ENCODE measurements at places on chromosomes 7 and 10. TPM values are rescaled to one million over a fixed set of nuclear protein-coding genes. Genes with fewer than 3 reads are reported as not detected.

DNA sequence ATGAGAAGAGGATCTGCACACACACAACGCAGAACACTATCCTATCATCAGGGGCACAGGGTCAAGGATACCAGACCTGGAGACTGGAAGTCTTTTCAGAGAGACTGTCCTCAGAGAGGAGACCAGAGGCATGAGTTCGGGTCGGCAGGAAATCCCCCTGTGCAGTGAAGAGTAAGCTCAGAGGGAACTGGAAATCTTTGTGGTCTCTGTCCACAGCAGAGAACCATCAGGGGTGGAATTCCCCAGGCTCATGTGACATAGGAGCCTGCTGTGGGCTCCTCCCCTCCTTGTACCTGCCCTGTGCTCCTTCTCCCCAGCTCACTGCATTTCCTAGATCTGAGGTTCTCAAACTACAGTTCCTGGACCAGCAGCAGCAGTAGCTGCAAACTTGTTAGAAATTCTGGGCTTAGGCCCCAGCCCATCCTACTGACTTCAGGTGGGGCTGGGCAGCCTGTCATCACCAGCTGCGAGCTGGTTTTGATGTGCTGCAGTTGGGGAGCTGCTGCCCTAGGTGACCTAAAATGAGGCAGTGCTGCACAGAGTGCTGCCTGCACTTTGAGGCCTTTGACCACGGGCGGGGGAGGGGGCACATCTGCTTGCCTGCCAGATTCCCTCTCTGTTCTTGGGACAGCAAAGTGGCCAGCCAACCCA is 2.4 kb downstream of the ZMIZ2 start:
- peak; percentile 20 for DNase-seq

PLEKHS1 gene
- total RNA-seq, result 0.84 TPM

GLI3 gene
- 10.0 TPM for total RNA-seq

KIAA1217 gene
- 8.2 TPM for total RNA-seq

HOXA9 gene
- total RNA-seq, result not detected

GIMAP5 gene
- total RNA-seq, result not detected

ABCB4 gene
- total RNA-seq, result 0.60 TPM

DNA sequence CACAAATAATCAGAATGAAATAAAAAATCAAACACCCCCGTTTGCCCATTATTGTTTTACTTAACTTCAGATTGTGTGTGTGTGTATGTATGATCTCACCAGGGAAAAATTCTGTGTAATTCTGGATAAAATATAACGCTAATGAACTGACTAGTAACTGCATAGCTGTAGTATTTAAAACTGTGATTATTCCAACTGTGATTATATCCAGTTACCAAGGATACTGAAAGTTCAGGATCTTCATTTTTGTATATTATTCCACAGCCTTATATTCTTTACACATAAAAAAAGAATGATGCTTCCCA is 2.9 kb downstream of the TWIST1 start:
- DNase-seq, result peak; percentile 17

DNA sequence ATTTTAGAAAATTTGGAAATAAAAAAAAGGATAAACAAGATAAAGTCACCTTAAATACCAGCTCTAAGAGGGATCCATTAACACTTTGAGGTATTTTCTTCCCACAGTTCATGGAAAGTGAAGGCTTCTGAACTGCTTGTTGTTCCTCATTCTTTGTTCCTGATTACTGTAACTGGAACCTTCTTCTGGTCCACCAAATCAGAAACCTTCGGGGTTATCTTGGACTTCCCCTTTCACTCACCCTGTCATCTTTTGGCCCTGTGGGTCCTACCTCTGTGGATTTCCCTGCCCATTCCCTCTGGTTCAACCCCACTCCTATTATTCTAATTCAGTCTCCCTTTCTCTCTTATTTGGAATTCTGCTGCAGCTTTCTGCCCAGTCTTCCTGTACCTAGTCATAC is 116.5 kb upstream of the PRPS1L1 start:
- DNase-seq, result no peak

ADIRF gene
- 0.49 TPM for total RNA-seq

SUGCT gene
- total RNA-seq, result 12.4 TPM

GRCh38 chr7:20503278-20503950 is 112.1 kb upstream of the ABCB5 start:
- no peak for DNase-seq

SPDYE3 gene
- not detected for total RNA-seq

DNA sequence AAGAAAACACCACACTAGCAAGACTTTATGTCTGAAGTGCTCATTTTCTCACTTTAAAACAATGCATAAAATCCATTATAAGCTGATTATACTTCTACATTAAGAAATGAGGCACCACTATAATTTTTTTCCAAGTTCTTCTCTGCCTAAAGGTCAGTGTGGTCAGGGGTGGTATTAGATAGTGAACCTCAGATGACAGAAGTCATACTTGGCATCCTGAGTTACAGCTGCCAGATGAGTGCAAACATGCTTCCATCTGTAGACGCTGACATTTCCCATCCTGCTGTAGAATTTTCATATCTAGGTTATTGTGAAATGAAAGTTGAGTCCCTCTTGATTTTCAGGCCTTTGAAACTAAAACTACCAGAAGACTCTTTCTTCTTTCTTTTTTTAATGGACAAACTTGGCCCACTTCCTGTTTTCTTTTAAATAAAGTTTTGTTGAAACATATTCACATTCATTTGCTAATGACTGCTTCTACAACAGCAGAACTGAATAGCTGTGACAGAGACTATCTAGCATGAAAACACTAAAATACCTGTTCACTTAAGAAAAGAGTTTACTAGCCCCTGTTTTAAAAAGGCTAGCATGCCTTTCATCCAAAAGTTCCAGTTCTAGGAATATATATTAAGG is 900.8 kb downstream of the XPNPEP1 start:
- DNase-seq, result no peak

CUZD1 gene
- 0.48 TPM for total RNA-seq

ZNF479 gene
- total RNA-seq, result not detected

DNA sequence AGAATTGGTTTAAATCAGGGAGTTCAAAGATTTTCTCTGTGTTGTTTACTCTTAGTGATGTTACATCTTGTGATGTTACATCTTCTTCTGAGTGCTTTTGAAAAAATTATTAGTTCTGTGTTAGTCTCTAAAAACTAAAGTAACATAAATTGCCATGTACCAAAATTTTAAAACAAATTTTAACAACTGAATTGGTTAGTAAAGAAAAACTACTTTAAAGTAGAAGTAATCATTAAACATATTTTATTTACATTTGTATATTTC is 5.2 kb upstream of the IGF2BP3 start:
- DNase-seq, result no peak

- DNase-seq, result no peak
These were observed 113.9 kb upstream of the FAM171A1 start for GRCh38 chr10:15485027-15485426.

HOXA2 gene
- 0.84 TPM for total RNA-seq

- no peak for DNase-seq
These were observed 351.4 kb downstream of the ABCA13 start for GRCh38 chr7:48522692-48523091.

DNA sequence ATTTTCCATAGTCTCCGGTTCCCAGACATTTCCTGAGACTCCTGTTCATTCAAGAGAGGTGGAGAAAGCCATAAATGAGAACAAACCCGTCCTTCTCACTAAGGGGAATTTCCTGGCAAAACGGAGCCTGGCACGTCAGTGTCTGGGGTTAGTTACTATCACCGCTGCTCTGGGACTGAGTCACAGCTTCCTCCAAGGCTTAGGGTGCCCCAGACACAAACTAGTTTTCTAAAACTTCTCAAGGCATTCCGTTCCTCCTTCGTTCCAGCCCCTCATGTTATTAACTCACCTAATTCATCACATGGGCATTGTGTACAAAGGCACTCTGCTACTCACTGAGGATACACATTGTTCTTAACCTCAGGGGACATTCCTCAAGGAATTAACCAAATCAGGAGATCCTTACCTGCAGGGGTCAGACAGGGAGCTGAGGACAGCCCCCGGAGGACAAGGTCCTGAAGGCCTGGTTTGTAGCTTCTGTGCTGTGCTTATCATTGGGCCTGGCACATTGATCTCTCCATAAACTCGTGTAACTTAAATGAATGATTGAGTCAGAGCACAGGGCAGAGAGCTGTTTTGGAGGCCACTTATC is 103.0 kb upstream of the KLF6 start:
- DNase-seq, result peak; percentile 90

DNA sequence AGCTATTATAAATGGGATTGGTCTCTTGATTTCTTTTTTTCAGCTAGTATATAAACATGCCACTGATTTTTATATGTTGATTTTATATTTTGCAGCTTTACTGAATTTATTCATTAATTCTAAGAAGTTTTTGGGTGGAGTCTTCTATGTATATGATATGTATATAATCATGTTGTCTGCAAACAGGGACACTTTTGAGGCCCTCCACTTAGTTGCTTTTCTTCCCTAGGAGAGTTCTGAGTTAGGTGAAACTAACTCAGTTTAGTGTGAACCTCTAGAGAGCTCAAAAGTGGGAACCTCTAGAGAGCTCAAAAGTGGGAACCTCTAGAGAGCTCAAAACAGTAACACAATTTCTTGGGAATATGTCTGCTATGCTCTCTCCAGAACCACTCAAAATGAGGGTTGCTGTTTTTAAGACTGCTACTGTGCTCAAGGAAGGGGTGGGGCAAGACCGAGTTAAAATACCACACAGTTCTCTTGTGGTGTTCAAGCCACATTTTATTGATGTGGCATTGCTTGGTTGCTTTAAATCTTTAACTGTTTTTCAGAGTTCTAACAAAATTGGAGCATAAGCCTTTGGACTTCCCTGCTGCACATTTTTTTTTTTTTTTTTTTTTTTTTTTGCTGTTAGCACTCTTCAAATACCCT is 13.2 kb downstream of the CCDC7 start:
- no peak for DNase-seq

DNA sequence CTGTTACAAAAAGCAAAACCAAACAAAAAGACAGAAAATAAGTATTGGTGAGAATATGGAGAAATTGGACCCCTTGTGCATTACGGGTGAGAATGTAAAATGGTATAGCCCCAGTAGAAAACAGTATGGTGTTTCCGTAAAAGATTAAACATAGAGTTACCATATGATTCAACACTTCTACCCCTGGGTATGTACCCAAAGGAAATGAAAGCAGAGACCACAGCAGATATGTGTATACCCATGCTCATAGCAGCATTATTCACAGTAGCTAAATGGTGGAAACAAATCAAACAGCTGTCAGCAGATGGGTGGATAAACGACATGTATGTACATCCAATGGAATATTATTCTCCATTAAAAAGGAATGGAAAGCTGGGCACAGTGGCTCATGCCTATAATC is 42.4 kb downstream of the STARD3NL start:
- DNase-seq, result no peak

- DNase-seq, result no peak
These were observed 116.4 kb downstream of the ITGB8 start for GRCh38 chr7:20447021-20447650.

TWIST1 gene
- total RNA-seq, result 32.0 TPM

GRCh38 chr10:58152673-58153263 is 114.9 kb downstream of the IPMK start:
- peak; percentile 69 for DNase-seq

GRCh38 chr10:110944792-110945396 is 25.5 kb downstream of the SHOC2 start:
- no peak for DNase-seq

CFAP70 gene
- total RNA-seq, result not detected

SORCS3 gene
- total RNA-seq, result not detected

GRCh38 chr7:8213381-8213780 is 48.6 kb downstream of the ICA1 start:
- DNase-seq, result no peak

CALML5 gene
- total RNA-seq, result not detected

DGKB gene
- not detected for total RNA-seq

DNA2 gene
- total RNA-seq, result 15.6 TPM

DNA sequence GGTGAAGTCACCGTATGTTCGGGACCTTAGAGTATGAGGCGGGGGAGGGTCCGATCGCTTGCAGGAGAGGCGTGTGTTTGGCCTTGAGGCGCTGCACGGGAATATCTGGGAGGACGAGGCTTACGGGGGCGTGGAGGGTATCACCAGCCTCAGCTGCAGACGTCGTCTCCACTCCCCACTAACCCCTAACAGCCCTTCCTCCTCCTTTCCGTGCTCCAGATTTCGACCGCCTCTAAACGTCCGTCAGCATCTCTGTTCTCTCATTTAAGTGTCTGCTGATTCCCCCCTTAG is 23.5 kb upstream of the ZNF12 start:
- no peak for DNase-seq

CYP26A1 gene
- total RNA-seq, result not detected

DNA sequence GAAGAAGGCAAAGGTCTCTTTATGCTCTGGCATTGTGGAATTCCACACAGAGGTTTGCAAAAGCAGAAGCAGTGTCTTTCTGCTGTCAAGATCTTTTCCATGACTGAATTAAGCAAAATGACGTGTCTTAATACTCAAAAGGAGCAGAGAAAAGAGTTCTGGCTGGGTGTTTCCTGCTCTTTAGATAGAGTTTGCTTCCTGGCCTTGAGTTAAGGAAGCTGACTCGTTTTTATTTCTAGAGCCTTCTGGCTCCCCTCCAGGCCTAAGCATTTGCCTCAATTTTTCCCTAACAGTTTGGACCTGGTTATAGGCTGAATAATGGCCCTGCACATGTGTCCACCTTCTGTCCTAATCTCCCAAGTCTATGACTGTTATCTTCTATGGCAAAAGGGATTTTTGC is 21.6 kb downstream of the TAS2R41 start:
- no peak for DNase-seq

GRCh38 chr7:45978010-45978681 is 57.1 kb upstream of the IGFBP3 start:
- peak; percentile 98 for DNase-seq

MINPP1 gene
- total RNA-seq, result 36.6 TPM

LIPM gene
- total RNA-seq, result not detected

GRCh38 chr10:107971411-107971810 is 806.9 kb upstream of the SORCS1 start:
- DNase-seq, result peak; percentile 66

RADIL gene
- total RNA-seq, result not detected

DNA sequence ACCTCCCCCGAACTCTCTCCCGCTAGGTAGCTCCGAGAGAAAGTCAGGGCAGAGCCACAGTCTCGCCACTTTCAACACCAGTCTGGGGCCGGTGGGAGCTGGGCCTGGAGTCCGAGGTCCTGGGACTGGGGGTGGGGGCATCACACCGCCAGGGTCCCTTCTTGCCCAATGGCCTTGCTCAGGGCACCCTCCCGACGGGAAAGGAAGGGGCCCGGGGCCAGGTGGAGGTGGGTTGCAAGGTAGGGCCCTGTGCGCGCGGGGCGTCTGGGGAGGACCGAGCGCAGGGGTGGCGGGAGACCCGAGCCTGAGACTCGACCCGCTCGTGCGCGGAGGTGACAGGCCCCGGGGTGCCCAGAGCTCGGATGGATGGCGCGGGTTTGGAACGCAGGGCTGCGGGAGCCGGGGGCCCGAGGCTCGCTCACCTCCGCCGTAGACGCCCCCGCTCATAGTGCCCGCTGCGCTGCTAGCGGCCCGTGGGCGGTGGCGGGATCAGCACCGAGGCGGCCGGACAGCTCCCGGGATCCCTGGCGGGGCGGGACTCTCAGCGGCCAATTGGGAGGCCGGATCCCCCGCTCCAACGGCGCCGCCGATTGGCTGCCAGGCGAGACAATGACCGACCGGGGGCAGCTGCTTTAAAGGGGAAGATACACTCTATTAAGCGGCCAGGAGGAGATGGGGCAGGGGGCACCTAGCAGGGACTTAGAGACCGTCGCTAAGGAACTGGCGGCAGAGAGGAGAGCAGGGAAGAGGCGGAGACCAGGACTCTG is at the start of gene ACTL6B:
ACTL6B (minus strand) TSS at position 541 of the 767 bp plus-strand sequence; CDS start at position 447, 94 bp downstream.
- DNase-seq, result peak; percentile 57

GRCh38 chr10:43209651-43210141 is 57.2 kb downstream of the RASGEF1A start:
- DNase-seq, result no peak

GRCh38 chr10:55348534-55348933 is 547.5 kb upstream of the PCDH15 start:
- DNase-seq, result no peak

- DNase-seq, result peak; percentile 32
These were observed 2.6 kb downstream of the LUC7L2 start for GRCh38 chr7:139362302-139362701.

All from RPMI7951 (cell line).